ENCODE measurements at places on chromosomes 16 and 17.

- DNase-seq = no peak
Observed at GRCh38 chr17:5871666-5872065, 198.5 kb upstream of the WSCD1 start.

DNA sequence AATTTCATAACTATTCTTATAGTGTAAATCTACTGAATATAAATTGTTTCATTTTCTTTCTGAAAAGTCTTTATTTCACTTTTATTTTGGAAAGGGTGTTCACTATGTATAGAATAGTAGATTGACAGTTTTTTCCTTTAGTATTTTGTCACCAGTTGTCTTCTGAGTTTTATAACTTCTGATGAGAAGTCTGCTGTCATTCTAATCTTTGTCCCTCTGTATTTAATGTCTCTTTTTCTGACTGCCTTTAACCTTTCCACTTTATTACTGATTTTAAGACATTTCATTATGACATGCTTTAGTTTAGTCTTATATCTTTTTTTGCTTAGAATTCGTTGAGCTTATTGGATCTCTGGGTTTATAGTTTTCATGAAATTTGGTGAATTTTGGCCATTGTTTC, 166.9 kb downstream of the FTO start:
- DNase-seq = no peak

DNA sequence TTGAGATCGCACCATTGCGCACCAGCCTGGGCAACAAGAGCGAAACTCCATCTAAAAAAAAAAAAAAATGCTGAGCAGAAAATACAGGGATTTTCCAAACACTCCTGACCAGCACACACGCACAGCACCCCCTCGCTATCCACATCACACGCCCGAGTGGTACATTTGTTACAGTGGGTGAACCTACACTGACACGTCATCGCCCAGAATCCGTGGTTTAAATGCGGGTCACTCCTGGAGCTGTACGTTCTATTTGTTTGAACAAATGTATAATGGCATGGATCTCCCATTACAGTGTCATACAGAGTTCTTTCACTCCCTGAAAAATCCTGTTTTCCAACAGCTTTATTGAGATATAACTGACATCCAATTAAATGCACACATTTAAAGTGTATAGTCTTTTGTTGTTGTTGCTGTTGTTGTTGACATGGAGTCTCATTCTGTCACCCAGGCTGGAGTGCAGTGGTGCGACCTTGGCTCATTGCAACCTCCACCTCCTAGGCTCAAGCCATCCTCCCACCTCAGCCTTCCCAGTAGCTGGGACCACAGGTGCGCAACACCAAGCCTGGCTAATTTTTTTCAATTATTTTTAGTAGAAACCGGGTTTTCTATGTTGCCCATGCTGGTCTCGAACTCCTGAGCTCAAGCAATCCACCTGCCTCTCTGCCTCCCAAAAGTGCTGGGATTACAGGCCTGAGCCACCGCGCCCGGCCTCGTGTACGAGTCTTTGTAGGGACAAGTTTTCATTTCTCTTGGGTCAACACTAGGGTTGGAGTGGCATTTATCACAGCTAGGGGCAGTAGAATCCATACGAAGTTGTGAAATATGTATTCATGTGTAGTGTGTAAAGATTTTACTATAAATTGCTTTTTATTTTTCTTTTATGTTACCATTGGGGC, 4.4 kb upstream of the CARHSP1 start:
- no peak for DNase-seq

- DNase-seq = no peak
Observed at GRCh38 chr17:5530265-5531084, 44.1 kb downstream of the MIS12 start.

DNA sequence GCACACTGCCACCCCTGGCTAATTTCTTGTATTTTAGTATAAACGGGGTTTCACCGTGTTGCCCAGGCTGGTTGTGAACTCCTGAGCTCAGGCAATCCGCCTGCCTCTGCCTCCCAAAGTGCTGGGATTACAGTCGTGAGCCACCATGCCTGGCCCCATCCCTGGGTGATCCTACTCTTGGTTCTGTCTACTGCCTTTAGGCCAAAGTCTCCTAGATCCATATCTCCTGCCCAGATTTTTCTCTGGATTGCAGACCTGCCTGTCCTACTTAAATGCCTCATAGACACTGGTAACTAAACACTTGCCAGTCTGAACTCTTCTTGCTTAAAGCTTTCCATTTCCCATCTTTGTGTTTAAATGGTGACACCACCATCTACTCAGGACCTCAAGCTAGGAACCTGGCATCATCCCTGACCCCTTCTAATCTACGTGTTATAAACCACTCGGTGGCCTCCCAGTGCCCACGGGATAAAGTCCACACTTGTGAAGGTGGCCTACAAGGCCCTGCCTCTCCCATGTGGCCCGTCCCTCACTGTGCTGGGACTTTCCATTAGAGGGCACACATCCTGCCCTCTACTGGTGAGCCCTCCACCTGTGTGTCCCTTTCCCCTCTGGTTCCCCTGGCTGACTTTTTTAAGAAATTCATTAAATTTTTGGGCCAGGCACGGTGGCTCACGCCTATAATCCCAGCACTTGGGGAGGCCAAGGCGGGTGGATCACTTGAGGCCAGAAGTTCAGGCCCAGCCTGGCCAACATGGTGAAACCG, 51.1 kb downstream of the USP43 start:
- no peak for DNase-seq

DNA sequence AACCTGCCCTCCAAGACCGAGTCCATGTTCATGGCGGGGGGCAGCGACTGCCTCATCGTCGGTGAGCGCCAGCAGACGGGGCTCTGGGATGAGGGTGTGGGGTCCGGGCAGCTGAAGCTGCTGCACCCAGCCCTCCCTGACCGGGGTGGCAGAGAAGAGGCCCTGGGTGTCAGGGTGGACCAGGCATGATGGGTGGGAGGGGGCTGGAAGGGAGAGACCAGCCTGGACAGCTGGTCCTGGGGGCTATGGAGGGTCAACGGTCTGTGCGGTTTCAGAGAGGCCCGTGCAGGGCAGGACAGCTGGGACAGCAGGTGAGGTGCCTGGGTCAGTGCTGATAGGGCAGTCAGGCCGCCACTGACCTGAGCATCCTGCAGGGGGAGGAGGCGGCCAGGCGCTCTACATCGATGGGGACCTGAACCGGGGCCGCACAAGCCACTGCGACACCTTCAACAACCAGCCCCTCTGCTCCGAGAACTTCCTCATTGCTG, 13.3 kb upstream of the ATP6V0C start:
- no peak for DNase-seq

DNA sequence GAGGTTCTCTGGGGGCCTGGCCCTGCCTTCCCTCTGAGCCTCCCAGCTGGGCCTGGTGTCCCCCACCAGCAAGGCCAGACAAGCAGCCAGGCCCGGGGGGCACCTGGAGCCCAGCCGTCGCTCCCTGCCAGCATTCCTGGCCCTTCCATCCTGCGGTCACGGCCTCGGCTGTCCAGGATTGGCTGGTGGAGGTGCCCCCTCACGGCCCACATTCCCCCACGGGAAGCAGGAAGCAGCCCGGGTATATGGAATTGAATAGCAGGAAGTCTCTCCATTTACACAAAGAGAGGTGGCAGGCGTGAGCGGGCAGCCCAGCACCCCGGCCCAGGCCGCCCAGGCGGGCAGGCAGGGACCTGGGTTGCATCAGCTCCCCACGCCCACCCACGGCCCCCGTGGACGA, 14.5 kb downstream of the TRAF7 start:
- DNase-seq = no peak

GRCh38 chr17:35243561-35244340, 879 bp downstream of the SLFN5 start:
- no peak for DNase-seq
